ENCODE measurements at places on chromosomes 11 and 22.
A peak's percentile ranks its signal among the peaks of the same experiment; 100 is the strongest.

- no peak for DNase-seq
Observed at GRCh38 chr11:21137803-21138202, 468.4 kb downstream of the NELL1 start.

- DNase-seq: no peak
Observed at GRCh38 chr11:36264011-36264972, 24.9 kb downstream of the COMMD9 start.

DNA sequence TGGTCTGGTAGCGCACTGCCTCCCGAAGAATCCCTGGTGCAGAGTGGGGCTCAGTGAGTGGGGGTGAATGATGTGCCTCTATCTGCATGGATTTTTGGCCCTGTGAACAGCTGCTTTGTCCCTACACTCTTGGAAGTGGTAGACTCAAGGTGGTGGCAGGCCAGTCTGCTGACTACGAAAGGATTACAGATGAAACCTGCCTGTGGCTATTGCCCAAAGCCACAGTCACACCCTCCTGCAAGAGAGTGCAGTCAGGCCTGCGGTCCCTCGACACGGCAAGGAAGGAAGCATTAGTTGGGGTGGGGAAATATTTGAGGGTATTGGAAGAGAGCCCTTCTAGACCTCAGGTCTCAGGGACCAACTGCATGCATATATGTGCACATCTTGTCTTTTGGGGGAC, 63.7 kb downstream of the DSCAML1 start:
- DNase-seq: no peak

DNA sequence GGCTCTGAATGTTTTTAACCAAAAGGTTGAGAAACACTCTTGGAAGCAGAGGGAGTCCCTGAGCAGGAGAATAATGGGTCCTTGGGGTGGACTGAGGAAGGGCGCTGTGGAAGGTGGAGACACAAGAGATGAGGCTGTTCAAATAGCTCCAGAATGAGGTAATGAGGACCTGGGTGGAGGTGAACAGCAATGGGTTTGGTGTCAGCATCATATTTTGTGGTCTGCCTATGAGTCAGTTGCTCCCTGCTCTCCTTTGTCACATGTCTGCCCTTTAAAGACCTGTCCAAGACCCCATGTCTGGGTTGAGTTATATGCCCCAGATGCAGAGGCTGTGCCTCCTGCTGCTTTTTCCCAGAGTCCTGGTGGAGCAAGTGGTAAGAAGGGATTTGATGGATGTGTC, 113.6 kb downstream of the BARX2 start:
- DNase-seq: no peak

DNA sequence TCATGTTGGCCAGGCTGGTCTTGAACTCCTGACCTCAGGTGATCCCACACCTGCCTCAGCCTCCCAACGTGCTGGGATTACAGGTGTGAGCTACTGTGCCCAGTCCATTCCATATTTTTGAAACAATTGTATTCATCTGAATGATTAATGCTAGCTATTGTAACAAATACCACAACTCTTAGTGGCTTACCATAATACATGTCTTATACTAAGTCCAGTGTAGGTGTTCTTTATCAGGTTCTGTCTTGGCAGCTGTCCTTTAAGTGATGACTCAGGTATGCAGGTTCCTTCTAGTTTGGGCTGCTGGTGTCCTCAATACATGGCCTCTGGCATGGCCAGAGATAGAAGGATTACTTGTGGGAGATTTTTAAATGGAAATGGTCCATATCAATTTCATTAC, 39.0 kb downstream of the UVRAG start:
- DNase-seq: no peak

DNA sequence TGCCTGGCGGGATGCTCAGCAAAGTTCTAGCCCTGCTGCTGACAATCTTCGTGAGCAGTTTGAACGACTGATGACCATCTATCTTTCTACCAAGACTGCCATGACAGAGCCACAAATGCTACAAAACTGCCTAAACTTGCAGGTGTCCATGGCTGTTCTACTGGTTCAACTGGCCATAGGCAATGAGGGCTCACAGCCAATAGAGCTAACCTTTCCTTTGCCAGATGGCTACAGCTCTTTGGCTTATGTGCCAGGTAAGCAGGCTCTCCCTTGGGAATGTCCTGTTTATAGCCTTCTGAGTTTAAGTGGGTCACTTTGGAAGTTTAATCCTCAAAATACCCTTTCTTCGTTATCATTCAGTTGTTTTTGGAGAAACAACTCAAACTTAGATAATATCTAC, 20.1 kb downstream of the UBE4A start:
- DNase-seq: no peak

GRCh38 chr11:91947215-91947820, 277.3 kb upstream of the FAT3 start:
- no peak for DNase-seq

GRCh38 chr11:60396799-60397198, 540 bp downstream of the MS4A14 start:
- DNase-seq: no peak

GRCh38 chr11:115780646-115781362, 276.6 kb upstream of the CADM1 start:
- DNase-seq: no peak

DNA sequence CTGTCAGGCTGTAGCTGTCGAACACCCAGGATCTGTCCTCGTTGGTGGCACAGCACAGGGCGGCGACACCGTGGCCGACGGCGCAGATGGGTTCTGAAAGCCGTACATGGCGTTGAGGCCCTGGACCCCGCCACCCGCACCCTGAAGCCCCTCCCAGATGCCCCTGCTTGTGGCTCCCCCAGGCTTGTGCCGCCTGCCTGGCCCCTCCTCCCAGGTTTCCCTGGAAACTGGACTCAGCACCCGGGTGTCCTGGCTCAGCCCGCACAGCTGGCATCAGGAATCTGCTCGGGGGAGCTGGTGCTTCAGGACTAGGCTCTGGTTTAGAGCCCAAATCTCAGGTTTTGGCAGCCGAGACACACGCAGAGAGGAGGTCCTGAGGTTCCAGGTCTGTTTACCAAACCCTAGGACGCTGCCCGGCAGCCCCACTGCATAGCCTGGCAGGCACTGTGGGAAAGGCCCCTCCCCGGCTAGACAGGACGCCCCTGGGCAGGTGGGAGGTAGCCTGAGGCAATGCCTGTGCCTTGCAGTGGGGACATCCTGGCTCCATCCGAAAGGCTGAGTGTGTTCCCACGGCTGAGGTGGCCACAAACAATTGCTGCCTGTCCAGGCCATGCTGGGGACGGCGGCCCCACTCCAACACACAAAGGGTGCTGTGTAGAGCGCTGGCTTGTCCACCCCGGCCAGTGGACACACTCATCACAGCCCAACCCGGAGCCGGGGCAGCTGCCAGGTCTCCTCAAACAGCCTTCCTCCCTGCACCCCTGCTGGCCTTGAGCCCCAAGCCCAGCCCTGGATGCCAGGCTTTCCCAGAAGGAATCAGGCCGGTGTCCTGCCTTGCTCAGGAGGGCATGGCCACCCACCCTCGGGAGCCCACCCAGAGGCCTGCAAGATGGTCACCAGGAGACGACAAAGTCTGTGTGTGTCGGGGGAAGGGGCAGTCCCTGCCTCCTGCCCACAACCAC, 4.6 kb downstream of the GATD1 start:
- DNase-seq: no peak

- DNase-seq: no peak
Observed at GRCh38 chr11:30617762-30618161, 31.6 kb upstream of the MPPED2 start.

DNA sequence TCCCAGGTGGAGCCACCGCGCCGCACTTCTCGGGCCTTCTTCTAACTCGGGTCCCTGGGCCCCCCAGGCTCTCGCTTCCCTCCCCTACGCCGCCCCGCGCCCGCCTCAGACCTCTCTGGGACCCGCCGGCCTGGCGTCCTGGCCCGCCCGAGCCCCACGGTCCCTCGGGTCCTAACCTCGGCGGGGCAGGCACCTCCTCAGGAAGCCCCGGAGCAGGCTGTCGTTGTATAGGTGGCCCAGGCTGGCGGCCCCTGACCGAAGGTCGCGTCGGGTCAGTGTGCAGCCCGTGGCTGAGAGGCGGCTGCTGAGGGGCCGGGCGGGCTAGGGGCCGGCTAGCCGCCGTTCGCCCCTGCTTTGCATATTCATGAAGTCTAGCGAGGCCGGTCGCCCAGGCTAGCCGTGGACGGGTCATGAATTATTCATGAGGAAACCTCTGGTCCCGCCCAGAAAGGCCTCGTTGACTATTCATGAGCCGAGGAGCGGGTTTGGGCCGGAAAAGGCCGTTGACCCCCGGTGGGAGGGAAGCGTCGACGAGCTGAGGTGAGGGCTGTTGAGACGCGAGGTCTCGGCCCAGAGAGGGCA, at the start of gene HORMAD2:
TSS of gene HORMAD2 (plus strand) at position 513 of the 582 bp plus-strand sequence. CDS start 13,489 bp downstream, outside the sequence.
- DNase-seq: no peak

- DNase-seq: no peak
Observed at GRCh38 chr11:129933262-129933661, 37.9 kb upstream of the NFRKB start.

DNA sequence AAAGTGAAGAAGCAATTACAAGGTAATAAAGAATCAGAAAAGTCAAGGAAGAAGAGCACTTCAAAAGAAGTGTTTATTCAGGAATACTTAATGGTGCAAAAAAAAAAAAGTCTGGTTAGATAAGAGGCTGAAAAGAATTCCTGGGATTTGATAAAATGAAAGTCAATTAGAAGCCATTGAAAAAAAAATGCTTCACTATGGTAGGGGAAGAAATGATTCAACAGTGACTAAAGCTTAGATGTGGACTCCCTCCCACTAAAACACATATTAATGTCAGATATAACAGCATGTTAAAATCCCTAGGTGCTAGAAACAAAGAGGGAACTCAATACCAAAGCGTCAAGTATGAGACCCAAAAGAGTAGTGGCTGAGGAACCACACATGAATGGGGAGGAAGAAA, 335.3 kb upstream of the PITPNB start:
- no peak for DNase-seq

- DNase-seq: peak; percentile 65
Observed at GRCh38 chr11:32374261-32374711, 61.1 kb downstream of the WT1 start.

DNA sequence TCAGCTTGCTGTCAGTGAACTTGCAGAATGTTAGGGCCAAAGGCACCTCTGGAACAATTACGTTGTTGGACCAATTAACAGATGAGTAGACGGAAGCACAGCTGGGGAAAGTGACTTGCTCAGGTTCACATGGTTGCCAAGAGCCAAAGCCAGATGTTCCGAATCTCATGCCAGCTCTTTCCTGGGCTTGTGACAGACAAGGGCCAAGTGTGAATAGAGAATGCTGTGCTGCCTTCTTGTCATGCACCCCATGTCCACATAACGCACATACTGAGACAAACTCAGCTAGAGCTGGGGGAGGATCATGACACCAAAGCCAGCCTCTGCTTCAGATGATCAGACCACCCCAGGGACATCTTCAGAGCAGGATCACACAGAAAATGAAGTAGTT, 616.3 kb downstream of the INSC start:
- no peak for DNase-seq

DNA sequence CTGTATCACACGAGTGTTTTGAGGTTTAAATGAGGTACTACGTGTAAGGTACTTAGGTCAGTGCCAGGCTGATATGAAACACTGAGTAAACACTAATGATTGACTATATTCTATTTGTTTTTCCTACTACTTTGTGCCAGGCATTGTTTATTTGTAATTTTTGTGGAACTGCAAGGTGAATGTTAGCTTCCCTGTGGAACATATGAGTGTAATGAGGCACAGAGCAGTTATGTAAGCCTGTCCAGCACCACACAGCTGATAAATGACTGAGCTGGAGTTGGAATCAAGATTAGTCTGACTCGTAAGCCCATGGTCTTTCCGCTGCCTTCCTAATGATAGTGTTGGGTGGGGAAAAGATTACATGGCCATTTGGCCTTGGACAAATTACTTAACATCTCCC, 5.9 kb downstream of the SLC37A2 start:
- no peak for DNase-seq

- no peak for DNase-seq
Observed at GRCh38 chr11:128227466-128227865, 359.9 kb downstream of the ETS1 start.

DNA sequence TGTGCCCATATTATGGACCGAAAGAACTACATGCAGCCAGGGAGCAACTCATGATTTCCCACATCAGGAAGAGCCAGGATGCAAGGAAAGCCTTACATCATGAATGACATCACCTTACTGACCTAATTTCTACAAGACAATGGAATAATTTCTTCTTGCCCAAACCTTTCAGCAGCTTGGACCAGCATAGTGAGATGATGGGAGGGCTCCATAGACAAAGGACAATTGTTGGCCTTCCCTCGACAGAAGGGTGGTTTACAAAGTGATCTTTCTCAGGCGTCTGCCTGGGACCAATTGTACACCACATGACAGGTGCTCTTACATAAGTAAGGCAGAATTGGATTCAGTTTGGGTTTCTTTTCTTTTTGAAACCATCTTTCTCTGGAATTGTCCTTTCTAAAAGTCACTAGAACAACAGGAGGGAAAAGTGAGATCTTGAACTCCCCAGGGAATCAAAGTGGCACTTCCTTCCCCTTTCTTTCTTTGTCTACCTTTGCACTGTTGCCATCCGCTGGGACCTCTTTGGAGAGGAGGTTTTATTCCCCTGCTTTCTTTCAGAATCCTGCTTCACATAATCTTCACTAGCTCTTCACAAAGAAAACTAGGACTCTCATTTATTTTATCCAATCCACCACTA, 51.7 kb upstream of the PAK1 start:
- no peak for DNase-seq

DNA sequence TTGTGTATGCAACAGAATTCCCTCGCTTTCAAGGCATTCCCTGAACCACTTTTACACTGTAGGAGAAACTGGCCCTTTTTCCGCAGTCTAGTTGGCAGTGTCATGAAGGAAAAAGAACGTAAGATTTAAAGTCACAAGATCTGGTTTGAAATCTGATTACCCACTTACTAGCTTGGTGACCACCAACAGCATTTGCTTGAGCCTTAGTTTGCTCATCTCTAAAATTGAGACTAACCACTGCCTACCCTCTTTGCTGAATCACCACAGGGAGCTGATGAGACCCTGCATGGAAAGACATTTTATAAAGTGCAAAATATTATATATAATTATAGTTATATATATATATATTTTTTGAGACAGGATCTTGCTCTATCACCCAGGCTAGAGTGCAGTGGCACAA, 39.4 kb downstream of the SYTL2 start:
- no peak for DNase-seq

- DNase-seq: no peak
Observed at GRCh38 chr11:69842746-69843528, 23.7 kb upstream of the FGF3 start.

GRCh38 chr22:27896245-27896644, 22.8 kb downstream of the PITPNB start:
- DNase-seq: no peak

DNA sequence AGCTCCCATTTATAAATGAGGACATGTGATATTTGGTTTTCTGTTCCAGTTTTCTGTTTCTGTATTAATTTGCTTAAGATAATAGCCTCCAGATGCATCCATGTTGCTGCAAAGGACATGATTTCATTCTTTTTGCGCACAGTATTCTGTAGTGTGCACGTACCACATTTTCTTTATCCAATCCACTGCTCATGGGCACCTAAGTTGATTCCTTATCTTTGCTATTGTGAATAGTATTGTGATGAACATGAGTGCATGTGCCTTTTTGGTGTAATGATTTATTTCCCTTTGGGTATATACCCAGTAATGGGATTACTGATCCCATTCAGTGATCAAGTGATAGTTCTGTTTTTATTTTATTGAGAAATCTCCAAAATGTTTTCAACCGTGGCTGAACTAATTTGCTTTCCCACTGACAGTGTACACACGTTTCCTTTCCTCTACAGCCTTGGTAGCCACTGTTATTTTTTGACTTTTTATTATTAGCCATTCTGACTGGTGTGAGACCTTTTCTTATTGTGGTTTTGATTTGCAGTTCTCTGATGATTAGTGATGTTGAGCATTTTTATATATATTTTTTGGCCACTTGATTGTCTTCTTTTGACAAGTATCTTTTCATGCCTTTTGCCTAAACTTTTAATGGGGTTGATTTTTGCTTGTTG, 226.0 kb upstream of the ANO3 start:
- no peak for DNase-seq

- DNase-seq: no peak
Observed at GRCh38 chr11:83713708-83714107, 427.5 kb upstream of the CCDC90B start.
